Activated T-helper 1 cell treated with Interleukin-2 at 50 U/mL for 16 hours (primary cell): ENCODE measurements at places on chromosomes 11 and 22.

DNA sequence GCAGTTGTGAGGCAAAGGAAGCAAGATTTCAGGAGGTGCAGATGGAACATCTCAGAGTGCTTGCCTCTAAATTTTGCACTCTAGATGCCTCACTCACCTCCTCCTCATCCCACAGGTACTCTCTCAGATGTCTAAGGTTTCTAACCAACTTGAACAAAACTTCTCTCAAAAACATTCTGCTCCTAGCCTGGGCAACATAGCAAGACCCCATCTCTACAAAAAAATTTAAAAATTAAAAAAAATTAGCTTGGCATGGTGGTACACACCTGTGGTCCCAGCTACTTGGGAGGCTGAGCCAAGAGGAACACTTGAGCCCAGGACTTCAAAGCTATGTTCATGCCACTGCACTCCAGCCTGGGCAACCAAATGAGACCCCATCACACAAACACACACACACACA lies 4.2 kb downstream of the ZNF280A start:
- DNase-seq, result no peak

DNA sequence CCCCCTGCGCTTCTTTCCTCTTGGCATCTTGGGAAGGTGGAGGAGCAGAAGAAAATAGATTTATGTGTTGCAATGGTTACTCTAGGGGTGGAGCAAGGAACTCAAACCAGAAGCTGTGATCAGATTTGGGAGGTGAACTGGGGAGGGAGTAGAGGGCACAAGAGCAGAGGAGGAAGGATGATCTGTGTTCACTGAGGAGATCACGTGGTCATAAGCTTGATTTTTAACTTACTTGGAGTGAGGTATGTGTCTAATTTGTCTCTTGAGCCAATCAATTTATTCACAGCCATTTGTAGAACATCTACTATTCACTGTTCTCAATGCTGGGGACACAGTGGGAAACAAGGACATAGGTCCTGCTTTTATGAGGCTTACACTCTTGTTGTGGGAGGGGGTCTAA lies 24.8 kb upstream of the CD82 start:
- DNase-seq, result no peak

- DNase-seq, result no peak
Measured at GRCh38 chr11:38824573-38824972, 2226.5 kb upstream of the RAG2 start.

DNA sequence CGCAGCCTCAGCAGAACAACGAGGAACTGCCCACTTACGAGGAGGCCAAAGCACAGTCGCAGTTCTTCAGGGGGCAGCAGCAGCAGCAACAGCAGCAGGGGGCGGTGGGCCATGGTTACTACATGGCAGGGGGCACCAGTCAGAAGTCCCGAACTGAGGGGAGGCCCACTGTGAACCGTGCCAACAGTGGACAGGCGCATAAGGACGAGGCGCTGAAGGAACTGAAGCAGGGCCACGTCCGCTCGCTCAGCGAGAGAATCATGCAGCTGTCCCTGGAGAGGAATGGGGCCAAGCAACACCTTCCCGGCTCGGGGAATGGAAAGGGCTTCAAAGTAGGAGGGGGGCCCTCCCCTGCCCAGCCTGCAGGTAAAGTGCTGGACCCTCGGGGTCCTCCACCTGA lies 31.6 kb downstream of the AMOTL1 start:
- DNase-seq, result no peak

DNA sequence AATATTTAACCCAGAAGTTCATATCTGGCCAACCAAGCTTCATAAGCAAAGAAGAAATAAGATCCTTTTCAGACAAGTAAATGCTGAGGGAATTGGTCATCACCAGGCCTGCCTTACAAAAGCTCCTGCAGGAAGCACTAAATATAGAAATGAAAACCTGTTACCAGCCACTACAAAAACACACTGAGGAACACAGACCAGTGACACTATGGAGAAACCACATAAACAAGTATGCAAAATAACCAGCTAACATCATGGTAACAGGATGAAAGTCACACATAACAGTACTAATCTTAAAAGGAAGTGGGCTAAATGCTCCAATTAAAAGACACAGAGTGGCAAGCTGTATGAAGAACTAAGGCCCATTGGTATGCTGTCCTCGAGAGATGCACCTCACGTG lies 311.4 kb downstream of the DYNC2H1 start:
- DNase-seq, result no peak

DNA sequence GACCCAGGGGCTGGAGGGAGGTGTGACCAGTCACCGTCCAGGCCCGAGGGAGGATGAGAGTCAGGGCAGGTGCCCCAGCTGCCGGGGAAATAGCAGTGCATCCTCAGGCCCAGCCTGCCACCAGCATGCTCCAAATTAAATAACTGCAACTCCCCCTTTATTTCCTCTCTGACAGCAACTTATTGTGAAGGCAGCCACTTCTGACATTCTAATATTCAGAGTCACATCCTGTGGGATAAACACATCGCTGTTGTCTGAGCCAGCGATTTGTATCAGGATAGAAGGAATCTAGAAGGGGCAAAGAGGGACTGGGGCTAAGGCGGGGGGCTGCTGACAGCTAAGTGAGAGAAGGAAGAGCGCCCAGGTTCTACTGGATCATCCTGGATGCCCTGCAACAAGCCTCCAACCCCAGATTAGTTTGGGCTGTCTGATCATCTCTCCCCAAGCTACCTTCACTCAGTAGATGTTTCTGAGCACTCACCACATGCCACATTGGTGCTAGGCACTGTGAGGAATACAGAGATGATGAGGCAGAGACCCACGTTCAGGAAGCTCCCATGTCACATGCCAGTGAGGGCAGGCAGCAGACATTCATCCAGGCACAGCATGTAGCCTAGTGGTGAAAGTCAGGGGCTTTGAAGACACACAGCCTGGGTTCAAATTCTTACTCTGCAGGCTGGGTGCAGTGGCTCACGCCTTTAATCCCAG lies 214.1 kb downstream of the BUD13 start:
- DNase-seq, result no peak

- no peak for DNase-seq
Measured at GRCh38 chr11:748007-748359, 719 bp downstream of the TALDO1 start.

DNA sequence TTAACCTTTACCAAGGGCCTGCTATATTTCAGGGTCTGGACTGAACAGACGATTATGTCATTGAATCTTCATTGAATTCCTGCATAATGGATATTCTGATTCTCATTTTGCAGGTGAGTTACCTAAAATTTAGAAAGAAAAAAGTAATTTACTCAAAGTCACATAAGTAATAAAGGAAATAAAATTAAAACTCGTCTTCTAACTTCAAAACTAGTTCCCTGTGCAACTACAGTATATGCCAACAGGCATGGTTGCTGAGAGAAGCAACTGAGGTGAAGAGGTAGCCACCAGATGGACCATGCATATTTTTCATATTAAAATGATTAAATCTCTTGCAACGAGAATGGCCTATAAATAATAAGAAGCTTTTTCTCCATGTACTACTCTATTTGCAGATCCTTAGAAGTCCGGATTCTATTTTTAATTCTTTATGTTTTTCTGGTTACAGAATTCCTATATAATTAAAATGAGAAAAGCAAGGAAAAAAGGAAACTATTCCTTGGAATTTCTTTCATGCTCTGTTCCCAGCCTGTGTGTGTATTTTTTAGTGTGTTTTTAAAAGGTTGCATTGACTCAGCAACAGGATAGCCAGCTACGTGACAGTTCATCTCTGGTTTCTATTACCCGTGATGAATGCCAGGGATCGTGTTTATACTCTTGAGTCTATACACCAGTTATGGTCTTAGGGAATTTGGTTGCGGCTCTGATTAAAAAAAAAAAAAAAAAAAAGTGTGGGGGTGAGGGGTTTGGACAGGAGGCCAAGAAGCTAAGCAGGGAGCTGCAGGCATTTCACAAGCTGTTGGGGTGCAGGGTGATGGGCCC lies 186.8 kb downstream of the ETS1 start:
- no peak for DNase-seq

- no peak for DNase-seq
Measured at GRCh38 chr11:103994094-103994493, 42.3 kb upstream of the DDI1 start.
